Activated CD8-positive, alpha-beta memory T cell treated with anti-CD3 and anti-CD28 coated beads for 48 hours (primary cell): ENCODE measurements at places on chromosomes 3 and 15.

- no peak for DNase-seq
Observed at GRCh38 chr3:16551342-16551976, 38.0 kb upstream of the RFTN1 start.

DNA sequence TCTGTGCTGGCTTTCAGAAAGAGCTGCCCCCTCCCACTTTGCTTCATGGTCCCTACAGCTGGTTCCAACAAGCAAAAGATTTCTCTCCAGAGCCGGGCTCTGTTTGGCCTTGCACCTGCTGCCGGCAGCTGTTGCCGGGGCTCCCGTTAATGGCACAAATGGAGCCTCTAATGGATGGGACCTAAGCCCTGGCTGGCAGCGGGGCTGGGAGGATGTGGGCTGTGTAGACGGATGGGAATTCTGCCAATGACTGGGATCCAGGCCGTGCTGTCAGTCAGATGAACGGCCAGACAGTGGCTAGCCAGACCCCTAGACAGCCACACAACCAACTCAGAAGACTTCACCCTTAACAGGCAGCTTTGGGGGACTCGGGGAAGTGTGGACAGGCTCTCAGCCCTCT lies 88.0 kb downstream of the RPLP1 start:
- no peak for DNase-seq

GRCh38 chr15:72908713-72909112 lies 125.2 kb upstream of the ADPGK start:
- no peak for DNase-seq

DNA sequence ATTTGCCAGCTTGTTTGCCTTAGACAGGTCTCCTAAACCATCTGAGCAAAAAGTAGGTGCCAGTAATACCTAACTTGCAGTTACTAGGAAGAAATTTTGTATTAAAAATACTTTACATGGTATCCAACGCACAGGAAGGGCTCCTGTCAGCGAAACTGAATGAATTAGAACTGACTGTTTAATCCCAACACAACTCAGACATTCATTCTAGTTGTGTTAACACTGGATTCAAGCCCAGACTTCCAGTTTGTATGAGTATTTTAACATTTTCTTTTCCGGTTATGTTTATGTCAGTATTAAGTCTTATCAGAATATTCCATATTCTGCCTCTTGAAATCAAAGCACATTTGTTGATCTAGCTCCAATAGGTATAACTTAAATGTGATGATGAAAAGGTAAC lies 82.0 kb upstream of the SOX2 start:
- no peak for DNase-seq

DNA sequence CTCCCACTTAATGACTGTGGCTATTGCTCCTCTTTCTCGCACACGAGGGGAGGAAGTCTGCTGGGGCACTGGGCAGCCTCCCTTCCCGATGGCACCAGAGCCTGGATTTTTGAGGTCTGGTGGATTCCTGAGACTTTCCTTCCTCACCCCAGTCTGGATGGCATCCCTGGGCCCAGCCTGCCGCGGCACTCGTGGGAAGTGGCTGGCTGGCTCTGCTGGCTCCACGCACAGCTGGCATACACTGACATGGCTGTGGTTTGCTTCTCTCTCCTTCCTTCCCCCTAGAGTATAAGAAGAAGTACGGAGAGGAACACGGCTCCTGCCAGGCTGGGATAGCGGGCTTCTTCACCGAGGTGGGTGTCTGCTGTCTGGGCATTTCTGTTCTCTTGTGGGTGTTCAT lies 319.8 kb upstream of the LRRFIP2 start:
- no peak for DNase-seq

DNA sequence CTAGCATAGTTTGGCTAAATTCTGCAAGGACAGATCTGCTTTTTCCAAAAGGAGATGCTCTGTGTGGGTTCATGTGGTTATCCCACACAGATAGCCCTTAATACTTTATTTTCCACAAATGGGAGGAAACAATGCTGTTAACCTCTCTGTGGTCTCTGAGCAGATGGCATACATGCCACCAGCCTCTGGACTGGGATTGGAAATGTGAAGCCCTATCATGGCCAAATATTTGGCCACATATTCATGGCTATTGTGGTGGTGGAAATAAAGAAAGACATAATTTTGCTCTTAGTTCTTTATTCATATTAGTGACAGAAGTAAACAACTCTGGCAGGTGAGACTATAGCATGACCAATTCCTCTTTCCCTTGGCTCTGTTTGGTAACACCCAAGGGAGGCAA lies 726.2 kb downstream of the ROBO1 start:
- no peak for DNase-seq

DNA sequence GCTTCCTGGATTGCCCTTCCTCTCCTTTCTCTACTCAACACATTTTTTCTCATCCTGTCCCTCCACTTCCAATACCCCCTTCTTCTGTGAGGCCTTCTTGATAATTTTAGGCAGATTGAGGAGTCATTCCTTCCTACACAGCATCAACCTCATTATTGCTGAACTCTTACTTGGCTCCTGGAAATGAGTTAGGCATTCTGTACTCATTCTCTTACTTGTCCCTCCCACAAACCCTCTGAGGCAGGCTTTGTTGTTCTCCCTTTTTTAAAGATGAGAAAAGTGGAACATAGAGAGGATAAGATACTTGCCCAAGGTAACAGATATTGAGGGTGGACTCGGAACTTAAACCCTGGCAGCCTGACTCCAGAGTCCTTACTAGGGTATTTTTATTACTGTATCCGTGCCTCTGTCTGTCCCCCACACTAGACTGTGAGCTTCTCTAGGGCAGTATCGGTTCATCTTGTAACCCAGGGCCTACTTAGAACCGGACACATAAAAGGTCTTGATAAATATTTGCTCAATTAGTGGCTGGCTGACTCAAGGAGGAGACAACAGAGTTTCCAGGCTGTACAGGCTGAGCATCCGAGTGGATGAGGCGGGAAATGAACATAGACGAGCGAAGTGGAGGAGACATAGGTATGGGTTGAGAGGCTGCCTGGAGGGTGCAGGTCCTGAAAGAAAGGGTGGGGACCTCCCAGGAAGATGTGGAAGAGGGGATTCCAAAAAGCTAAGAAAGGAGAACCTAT lies 148.7 kb upstream of the ATP2B2 start:
- no peak for DNase-seq

DNA sequence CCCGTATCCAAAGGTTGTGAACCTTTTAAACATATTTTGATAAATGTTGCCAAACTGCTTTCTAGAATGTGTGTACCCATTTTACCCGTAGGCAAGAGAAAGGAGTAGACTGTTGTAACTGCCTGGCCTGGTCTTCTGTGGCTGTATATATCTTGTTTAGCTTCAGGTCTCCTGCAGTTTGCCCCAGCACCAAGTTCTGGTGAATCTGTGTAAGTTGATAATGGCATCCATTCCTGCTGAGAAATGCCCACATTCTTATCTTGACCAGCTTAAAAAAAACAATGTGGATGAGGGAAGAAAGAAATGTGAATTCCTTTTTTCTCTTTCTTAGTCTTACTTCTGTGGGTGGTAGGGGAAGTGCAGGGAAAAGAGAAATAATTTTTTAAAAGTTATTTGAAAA lies 53.3 kb upstream of the TLE3 start:
- DNase-seq, result no peak

DNA sequence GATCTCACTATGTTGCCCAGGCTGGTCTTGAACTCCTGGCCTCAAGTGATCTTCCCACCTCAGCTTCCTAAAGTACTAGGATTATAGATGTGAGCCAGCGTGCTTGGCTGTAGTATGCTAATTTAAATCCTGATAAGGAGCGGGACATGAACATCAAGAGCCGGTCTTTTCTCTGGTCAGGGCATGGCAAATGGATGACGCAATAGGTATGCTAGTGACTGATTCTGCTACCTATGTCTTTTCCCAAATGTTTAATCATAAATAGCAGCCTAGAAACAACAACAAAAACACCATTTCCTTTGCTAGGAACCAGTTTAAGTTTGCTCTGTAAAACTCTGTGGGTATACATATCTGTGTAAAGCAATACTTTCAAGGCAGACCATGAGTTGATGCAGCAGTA lies 64.7 kb downstream of the STARD9 start:
- DNase-seq, result no peak

DNA sequence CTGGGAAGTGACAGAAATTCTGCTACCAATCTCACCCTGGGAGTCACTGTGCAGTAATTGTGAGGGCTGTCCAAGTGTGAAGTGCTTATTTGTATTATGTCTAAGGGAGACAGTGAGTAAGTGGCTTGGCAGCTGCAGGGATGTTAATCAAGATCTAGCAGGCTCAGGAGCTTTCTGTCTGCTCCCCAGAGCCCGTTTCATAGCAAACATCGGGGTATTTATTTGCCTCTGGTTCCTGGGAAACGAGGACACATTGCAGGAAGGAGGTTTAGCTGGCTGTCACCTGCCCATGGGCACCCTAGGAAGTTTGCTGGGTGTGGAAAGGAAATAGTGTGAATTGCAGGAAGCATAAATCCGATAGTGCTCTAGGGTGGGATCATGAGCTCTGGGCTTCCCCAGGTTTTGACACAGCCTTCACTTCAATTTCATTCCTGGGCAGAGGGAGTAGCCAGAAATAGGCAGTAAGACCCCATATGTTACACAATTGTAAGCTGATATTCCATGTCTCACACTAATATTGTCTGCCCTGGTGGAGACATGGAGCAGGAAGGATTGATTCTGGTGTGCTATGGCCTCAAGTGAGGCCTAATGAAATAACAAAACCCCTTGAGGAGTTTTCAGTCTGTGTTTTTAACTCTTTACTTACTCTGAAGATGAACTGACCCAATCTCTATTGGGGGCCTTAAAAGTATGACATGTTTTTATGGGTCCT lies 74.1 kb upstream of the MITF start:
- DNase-seq, result no peak

DNA sequence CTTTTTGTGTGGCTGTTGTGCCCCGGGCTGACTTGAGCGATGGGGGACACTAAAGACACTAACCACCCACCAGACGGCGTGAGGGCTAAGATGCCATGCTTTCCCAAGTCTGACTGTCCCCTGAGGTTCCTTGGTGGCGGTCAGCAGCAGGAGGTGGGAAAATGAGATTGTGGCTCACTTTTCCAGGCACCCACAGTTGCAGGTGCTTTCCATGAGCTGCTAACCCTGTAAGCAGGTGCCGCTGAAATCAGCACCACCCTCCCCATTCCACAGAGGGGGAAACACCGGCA lies 17.7 kb downstream of the PRR23E start:
- no peak for DNase-seq

DNA sequence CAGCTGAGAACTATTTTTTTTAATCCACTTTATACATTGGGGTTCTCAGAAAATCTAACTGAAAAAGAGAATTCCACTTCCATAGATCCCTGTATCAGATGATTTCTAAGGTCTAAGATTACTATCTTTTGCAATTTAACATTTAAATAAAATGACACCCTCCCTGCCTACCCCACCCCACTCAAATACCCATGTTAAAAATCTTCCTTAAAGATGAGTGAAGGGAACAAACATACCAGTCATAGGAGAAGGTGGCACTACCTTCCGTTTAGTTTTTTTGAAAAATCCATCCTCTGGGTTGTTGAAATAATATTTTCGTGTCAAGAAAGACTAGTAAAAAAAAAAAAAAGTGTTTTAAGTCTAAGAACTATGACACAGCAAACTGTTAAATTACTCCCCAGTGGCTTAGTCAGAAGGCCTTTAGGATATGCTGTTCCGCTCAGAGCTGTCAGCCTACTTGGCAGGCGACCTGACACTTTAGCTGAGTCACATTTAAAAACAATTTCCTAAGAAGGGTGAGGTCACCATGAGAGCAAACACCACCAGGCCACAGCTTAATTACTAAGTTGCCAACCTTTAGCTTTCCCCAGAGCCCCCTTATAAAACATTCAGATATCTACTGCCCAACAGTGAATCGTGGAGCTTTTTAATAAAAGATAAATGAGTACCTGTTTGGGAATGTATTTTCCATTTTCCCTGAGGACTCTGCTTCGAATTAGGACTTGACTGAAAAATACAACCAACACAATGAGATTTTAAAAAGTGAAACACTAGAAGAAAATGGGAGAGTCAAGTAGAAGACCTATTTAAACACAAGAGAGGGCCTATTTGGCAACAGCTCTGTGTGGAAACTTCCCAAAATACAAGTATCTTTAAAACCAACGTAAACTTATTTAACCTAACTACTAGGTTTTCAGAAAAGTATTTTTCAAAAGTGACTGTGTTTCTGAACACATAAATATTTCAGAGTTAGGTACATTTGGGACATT lies 9.6 kb downstream of the EMC3 start:
- no peak for DNase-seq

DNA sequence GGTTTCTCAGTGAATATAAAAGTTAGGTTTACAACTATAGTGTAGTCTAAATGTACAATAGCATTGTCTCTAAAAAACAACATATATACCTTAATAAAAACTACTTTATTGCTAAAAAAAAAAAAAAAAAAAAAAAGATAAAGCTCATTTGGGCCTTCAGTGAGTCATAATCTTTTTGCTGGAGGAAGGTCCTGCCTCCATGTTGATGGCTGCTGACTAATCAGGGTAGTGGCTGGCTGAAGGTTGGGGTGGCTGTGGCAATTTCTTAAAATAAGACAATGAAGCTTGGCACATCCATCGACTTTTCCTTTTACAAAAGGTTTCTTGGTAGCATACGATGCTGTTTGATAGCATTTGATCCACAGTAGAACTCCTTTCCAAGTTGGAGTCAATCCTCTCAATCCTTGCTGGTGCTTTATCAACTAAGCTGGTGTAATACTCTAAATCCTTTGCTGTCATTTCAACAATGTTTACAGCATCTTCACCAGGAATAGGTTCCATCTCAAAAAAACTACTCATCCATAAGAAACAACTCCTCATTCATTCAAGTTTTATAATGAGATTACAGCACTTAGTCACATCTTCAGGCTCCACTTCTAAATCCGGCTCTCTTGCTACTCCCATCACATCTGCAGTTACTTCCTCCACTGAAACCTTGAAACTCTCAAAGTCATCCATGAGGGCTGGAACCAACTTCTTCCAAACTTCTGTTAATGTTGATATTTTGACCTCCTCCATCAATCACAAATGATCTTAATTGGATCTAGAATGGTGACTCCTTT lies 13.3 kb downstream of the ZNF280D start:
- no peak for DNase-seq

- no peak for DNase-seq
Observed at GRCh38 chr15:56094171-56094570, 100.8 kb upstream of the NEDD4 start.
